CD4-positive, alpha-beta T cell treated with Interleukin-10 for 1 hour (primary cell): ENCODE measurements at places on chromosomes 11 and 22.

GRCh38 chr11:76600124-76600655 is 70.4 kb downstream of the LRRC32 start:
- DNase-seq, result no peak

GRCh38 chr22:42955087-42955635 is 59.8 kb downstream of the PACSIN2 start:
- no peak for DNase-seq

- DNase-seq, result no peak
Measured at GRCh38 chr11:1569251-1569780, 2.8 kb downstream of the DUSP8 start.

- DNase-seq, result no peak
Measured at GRCh38 chr11:109023036-109023435, 358.2 kb downstream of the DDX10 start.

- DNase-seq, result no peak
Measured at GRCh38 chr11:126086248-126086647, 23.6 kb upstream of the CDON start.

DNA sequence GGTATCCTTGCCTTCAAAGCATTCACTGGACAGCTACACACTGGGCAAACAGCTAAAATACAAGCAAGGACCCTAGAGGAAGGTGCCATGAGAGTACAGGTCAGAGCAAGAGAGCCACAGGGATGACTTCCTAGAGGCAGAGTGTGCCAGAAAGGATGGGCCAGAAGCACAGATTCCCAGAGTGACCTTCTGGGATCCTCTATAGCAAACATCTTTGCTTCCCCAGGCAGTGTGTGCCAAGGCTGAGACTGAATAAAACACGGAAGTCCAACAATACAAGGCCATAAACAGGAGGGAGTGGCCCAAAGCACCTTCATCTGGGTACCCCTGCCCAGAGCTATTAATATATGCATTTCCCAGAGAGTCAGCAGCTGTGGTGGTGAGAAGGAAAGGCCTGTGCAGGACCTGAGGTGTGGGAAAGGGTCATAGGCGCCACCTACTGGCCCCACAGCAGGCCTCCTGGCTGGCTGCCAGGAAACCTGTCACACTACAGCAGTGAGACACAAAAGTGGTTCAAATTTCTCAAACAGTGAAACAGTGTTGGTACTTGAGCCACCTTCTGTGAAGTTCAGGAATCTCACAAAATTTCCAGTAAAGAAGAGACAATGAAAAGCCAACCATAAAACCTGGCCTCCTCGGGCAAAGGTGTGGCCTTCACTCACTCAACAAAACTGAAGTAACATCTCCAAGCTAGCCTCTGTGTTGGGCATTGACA is 20.3 kb downstream of the CLPB start:
- peak; percentile 72 for DNase-seq

- no peak for DNase-seq
Measured at GRCh38 chr22:32958001-32958400, 100.2 kb downstream of the SYN3 start.

DNA sequence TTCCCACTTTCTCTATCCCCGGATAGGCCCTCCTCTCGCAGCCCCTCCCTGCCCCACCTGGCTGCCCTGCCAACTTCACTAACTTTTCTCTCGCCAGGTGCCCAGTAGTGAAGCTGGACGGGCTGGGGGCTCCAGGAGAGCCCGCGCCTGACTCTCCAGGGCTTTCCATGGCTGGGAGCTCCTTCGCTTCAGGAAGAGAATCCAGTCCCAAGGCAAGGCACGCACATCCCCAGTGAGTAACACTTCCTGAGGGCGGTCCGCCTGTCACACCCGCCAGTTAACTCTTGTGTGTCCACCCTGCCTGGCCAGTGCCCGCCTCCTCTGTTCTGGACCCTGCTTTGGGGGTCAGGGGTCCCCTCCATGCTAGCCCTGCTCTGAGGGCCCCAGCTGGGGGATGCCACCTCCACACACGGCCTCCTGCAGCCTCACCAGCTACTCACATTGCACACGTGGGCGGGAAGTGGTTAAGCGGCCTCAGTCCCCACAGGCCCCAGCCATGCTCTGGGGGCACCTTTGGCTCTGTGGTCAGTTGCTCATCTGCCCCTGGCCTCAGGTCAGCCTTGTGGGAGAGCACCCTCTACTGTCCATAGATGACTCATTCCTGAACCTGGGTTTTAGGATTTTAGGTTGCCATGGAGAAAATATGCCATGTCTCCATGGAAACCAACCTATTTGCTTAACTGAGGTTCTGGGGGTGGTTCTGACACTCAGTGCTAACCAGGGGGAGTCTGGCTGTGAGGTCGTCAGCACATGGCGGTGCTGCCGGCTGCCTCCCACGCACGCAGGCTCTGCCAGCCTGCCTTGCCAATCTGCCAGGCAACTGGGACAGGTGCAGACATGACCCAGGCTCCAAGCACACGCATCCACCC is at the start of gene RIN1:
Gene RIN1 (minus strand): TSS at position 201 of the 869 bp plus-strand sequence. CDS start 32 bp downstream, at position 169.
- peak; percentile 54 for DNase-seq

GRCh38 chr11:2211113-2211971 is 39.7 kb upstream of the TH start:
- no peak for DNase-seq

- no peak for DNase-seq
Measured at GRCh38 chr22:17046566-17047348, 38.0 kb upstream of the IL17RA start.

DNA sequence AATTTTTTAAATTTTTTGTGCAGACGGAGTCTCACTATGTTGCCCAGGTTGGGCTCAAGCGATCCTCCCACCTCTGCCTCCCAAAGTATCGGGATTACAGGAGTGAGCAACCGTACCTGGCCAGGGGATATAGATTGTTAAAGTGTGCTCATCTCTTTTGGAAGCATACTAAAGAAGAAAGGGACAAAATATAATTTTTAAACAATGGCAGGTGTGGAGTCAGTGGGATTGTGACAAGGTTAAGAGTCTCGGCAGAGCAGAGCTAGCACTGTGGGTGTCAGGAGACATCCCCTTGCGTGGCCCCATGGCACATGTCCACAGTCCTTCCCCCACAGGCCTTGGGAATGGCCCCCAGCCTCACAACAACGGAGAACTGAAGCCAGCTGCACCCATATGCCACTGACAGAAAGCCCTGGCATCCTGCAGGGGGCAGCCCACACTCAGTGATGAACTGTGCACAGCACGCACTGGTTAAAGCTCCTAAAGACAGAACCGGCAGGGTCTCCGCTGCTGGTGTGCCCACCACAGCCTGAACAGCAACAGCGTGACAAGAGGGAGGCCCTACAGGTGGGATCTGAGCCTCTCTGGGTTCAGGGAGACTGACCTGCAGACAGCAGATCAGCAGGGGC is 29.9 kb downstream of the SERPIND1 start:
- peak; percentile 24 for DNase-seq

DNA sequence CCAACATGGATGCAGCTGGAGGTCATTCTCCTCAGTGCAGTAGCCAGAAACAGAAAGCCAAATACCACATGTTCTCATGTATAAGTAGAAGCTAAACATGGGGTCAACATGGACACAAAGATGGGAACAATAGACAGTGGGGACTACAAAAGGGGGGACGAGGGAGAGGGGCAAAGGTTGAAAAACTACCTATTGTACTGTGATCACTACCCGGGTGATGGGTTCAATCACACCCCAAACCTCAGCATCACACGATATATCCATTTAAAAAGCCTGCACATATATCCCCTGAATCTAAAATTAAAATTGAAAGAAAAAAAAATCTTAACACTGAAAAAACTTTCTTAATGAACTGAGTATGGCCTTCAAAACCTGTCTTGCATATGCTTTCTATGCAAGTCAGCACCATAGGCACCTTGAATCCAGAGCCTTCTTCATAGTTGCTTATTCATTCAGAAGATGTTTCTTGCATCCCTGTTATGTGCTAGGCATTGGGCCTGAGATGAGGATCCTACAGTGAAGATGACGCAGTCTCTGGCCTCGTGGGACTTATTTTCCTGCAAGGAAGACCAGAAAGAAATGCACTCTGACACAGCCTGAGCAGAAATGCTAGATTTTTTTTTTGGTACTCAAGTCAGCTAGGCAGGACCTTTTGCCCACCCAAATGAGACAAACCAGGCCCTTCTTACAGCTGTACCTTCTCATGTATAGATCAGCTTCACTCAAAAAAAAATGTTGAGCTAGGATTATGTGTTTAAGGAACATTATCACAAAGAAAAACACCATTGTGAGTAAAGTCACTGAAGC is 21.0 kb downstream of the NNMT start:
- no peak for DNase-seq

- DNase-seq, result no peak
Measured at GRCh38 chr11:67463186-67463585, 5.9 kb downstream of the TMEM134 start.

- DNase-seq, result no peak
Measured at GRCh38 chr22:38970551-38970950, 11.6 kb upstream of the APOBEC3B start.

- DNase-seq, result peak; percentile 17
Measured at GRCh38 chr22:22410121-22410520, 98.4 kb downstream of the ZNF280B start.

DNA sequence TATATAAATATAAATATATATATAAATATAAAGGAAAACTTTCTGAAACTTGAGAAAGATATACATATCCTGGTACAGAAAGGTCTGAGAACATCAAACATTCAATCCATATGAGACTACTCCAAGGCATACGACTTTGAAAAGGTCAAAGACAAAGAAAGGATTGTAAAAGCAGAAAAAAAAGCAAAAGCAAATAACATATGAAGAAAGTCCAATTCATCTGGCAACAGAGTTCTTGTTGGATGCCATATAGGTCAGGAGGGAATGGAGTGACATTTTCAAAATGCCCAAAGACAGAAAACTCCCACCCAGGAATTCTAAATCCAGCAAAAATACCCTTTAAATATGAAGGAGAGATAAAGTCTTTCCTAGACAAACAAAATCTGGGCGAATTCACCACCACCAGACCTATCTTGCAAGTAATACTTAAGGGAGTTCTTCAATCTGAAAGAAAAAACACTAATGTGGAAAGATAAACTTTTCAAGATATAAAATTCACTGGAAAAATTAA is 42.3 kb upstream of the MRPL17 start:
- DNase-seq, result no peak

DNA sequence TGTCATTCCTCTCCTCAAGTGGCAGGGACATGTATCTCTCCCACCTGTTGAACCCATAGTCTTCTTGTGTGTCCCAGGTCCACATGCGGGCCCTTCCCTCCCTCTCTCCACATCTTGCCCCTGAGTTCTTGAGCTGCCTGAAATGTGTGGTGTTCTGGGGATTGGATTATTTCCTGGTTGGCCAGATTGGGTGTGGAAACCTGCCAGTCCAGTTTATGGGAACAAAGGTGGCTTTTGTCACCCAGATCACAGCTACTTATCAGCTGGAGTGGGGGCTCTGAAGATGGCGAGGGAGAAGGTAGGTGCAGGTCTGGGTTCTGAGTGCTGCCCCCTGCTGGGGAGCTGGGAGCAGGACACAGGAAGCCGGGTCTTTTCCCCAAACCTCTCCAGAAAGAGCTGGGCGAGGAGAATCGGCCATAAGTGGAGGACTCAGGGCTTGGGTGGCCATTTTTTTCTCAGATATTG is 14.2 kb downstream of the DTX4 start:
- peak; percentile 59 for DNase-seq

DNA sequence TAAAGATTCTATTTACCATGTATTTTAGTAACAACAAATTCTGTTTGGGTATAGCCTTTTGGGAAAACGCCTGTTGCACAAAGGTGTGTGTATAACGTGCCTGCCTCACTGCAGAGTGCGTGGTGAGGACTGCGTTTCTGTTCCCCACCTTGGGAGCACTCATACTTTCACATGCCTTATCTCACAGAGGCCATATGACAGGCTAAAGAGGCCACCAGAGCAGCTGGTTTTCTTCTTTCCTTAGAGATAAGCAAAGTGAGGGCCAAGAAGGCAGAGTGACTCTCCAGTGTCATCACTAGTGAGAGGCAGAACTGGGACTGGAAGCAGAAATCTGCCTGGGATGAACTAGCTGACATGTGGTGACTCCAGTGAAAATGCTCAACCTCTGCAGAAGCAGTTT is 369.2 kb upstream of the NARS2 start:
- DNase-seq, result no peak

DNA sequence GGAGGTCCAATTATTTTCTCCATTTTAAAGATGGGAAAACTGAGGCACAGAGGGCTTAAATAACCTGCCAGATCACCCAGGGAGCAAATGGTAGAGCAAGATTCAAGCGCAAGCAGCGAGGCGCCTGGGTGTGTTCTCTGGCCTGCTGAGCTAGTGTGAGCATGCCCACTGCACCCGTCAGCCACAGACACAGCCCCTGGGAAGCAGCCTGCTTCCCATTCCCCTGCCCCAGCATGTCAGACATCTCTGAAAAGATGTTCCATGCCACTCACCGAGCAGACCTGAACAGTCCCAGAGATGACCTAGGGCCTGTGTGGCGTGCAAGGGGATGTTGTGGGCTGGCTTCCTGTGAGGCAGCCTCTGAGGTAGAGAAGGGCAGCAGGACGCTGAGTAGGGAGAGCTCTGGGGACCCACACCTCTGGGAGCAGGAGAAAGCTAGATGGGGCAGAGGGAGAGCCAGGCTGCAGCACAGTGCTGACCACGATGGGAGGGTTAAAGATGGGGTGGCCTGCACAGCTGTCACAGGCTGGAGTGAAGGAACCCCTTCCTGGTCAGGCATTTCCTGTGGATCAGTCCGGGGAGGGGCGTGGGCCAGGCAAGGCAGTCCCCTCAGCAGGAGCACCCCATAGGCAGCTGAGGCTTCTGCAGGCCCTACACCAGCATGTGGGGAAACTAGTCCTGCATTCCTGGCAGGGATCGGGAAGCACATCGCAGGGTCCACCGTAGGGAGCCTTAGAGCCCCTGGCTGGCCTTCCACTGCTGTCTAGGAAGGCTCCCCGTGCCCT is 101.4 kb downstream of the GALNT18 start:
- no peak for DNase-seq

GRCh38 chr11:39772525-39773137 is 1686.8 kb downstream of the LRRC4C start:
- no peak for DNase-seq

DNA sequence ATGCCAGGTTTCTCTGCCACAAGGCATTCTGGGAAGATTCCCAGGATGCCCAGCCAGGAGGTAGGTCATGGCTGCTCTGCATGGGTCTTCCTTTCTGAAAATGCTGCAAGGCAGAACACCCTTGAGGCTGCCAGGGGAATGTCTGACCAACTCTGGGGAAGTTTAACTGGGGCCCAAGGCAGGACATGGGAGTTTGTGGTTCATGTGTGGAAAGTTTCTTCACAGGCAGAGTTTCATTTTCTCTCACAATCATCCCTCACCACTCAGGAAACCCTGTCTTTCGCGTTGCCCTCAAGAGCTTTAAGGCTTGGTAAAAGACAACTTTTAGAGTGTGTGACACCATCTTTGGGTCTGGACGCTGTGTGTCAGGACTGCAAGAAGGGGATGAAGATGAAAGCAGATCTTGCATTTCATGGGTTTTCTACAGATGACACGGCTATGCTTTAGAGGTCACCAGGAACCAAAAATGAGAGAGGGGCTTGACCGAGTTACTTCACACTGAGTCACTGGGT is 133.5 kb downstream of the CD44 start:
- DNase-seq, result peak; percentile 53

DNA sequence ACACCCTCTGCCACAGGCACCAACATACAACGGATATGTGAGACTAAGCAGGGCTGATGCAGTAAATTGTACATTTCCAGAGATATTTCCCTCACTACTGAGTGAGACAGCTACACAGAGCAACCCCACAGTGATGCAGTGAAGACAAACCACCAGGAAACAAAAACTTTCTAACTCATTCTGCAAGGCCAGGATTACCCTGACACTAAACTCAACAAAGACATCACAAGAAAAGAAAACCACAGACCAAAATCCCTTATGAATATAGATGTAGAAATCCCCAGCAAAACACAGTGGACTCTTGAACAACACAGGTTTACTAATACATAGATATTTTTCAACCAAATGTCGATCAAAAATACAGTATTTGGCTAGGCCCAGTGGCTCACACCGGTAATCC is 1.5 kb upstream of the SLC7A4 start:
- DNase-seq, result no peak
